ENCODE measurements at places on chromosomes 3 and 15. TPM values are rescaled to one million over a fixed set of nuclear protein-coding genes. Genes with fewer than 3 reads are reported as not detected.

DNA sequence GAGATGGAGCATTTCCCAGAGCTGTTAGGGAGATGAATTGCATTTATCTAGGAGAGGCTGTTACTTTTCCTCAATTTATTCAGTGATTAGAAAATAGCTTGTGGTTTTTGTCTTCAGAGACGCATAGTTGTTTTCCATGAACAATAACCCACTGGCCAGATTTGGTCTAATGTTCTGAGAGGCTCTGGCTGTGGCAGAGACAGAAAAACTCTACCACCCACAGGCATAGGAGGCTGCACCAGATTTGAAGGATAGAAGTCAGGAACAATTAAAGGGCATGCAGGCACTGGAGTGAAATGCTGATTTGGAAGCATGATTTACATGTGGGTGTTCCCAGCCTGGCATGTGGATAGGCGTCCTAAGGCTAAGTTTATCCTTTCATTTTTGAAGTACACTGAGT, 143.5 kb downstream of the NFKBIZ start:
- no peak for DNase-seq

GRCh38 chr3:115169808-115170207, 22.7 kb upstream of the ZBTB20 start:
- no peak for DNase-seq

DNA sequence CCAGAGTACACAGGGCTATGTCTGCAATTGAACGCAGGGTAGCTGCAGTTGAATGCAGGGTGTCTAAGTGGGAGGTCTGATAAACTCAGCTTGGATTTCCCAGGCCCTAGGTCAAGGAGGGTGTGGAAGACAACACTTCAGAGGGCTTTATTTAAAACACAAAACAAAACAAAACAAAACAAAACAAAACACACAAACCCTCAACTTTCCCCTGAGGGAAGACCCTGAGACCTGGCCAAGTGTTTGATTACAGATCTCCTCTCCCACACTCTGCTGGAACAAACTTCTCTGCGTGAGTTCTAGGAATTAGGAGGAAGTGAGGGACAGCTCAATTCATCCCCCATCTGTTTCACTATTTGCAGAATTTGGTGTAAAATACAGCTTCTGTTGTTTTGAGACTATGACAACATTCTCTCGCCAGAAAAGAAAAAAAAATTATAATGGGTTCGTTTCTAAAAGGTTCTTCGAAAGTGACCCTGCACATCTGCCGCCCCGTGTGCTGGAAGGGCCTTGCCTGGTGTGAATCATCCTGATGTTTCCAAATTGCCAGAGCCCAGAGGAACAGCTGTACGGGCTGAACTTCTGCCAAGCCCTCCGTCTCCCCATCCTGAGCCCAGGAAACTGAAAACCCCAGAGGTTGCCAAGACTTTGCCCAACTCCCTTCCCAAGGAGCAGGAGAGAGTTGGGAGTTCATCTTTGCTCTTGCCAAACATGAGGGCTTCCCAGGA, 73.3 kb upstream of the RAD18 start:
- no peak for DNase-seq

- no peak for DNase-seq
Observed at GRCh38 chr3:140031170-140031569, 96.2 kb downstream of the CLSTN2 start.

ENTPD3 gene
- total RNA-seq: not detected

DNA sequence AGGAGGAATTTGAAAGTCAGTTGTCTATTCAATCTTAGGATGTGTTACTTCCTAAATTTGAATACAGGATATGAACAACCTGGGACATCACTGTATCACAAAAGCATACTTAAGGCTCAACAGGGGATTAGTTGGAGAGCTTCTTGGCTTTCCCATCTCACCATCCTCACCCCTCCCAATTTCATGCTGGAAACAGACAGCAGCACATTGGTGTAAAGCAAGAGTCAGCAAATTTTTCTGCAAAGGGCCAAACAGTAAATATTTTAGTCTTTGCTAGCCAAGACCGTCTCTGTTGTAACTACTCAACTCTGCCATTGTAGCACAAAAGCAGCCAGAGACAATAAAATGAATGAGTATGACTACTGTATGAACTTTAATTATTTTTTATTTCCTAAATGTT, 94.9 kb downstream of the ERC2 start:
- no peak for DNase-seq

SPINT1 gene
- 3.8 TPM for total RNA-seq

DNA sequence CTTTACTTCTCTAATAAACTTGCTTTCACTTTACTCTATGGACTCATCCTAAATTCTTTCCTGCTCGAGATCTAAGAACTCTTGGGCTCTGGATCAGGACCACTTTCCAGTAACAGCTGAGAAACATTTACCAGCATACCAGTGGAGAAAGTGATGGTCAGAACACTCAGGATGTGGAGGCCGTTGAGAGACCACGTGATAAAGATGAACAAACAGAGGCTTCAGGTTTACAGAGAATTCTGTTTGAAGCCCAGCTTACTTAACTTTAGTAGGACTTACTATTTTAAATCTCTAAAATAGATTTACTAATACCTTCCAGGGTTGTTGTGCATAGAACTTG, 57.0 kb downstream of the FRMD4B start:
- DNase-seq: no peak

GRCh38 chr3:31067004-31067403, 172.5 kb upstream of the GADL1 start:
- DNase-seq: no peak

- peak; percentile 79 for DNase-seq
Observed at GRCh38 chr3:138781012-138781470, 53.7 kb downstream of the PIK3CB start.

- no peak for DNase-seq
Observed at GRCh38 chr3:142127941-142128658, 21.2 kb downstream of the TFDP2 start.

ZFAND6 gene
- 60.9 TPM for total RNA-seq

CCR3 gene
- total RNA-seq: 0.29 TPM

DNA sequence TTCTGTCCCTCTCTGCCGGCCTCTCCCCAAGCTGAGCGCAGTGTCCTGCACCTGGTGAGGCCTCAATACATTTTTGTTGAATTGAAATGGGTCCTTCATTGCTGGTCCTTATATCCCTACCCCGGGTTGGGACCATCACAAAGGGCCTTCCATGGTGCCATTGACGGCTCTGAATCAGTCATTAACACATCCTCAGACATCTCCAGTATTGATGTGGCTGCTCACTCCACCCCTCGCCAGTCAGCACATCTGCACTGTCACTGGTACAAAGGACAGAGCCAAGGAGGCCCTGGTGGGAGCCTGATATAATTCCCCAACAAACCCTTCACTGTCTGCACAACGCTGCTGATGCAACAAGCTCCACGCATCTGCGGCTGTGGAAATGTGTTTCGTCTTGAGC, 191.6 kb upstream of the TOPAZ1 start:
- no peak for DNase-seq

- no peak for DNase-seq
Observed at GRCh38 chr15:101246824-101247745, 4.8 kb downstream of the CHSY1 start.

GALNT15 gene
- total RNA-seq: not detected

DNA sequence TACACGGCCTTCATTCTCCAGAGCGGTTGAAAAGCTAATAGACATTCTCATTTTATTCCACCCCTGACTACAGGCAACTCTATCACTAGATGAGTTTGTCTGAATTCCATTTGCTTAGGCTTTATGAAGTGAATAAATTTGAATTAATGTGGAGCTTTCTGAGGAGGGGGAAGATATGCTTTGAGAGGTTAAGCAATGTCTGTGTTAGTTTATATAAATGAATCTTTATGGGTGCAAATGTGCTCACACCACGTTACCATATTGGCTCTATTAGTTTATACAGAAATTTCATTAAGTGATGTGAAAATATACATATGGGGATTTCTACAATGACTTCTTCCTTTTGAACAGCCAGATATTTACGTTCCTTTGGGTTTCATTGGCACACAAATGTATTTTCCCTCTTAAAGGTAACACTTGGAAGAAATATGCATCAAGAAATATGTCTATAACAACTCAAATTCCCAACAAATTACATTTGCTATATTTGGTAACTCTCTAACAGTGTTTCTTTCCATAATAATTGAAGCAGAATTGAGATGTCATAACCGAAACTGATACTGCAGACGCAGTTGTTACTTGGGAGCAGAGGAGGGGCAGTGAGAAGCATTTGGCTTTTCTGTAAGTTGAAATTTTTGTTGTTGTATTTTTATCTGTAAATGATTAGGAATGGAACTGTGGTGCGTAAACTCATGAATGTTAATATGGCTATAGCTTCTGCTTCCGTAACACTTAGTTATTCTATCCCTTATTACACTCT, 359.4 kb downstream of the CACNA2D3 start:
- no peak for DNase-seq

GRCh38 chr3:100023150-100023549, 91.2 kb downstream of the FILIP1L start:
- no peak for DNase-seq

KLHL40 gene
- total RNA-seq: not detected

DNA sequence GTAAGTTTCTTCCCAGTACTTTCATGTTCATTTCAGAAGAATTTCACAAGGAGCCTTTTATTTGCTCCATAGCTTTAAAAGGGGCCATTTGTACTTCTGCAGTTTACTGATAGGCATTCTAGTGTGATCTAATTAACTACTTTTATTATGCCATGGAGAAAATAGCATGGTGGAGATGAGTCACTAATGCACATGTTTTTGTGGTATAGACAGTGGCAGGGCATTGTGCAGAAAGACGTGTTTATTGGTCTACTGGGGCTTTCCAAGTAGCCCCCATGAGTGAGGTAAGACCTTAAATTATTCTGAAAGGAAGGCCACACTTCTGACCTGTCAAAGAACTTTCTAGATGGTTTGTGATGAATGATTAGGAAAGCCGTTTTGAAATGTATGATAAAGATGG, 810.0 kb upstream of the NR2F2 start:
- DNase-seq: no peak

DNA sequence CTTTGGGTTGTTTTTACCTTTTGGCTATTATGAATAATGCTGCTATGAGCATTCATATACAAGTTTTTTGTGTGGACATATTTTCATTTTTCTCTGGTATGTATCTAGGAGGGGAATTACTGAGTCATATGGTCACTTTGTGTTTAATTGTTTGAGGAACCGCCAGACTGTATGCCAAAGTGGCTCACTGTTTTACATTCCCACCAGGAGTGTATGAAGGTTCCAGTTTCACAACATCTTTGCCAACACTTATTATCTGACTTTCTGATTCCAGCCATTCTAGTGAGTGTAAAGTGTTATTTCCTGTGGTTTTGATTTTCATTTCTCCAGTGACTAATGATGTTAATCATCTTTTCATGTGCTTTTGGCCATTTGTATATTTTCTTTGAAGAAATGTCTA, 51.8 kb downstream of the CMTM7 start:
- no peak for DNase-seq

- DNase-seq: no peak
Observed at GRCh38 chr3:17307482-17307881, 422.7 kb downstream of the PLCL2 start.

DNA sequence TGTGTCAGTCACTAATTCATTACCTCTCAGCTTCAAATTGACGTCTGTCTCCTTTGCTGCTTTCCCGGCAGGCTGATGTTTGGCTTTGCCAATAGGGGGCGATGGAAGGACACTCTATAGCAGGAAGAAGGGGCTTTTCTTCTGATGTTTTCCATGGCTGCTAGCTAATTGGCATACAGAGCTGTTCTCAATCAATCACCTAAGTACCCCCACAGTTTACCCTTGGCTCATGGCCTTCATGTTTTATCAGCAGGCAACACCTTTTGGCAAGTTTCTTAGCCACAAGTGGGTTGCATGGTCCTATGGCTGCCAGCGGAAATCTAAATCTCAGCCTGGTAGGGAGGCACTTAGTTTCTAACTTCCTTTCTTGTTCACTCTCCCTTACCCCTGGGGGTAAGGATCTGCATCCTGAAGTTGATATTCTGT, 45.0 kb downstream of the ESYT3 start:
- DNase-seq: peak; percentile 7

GRCh38 chr3:143110371-143110770, 9.2 kb upstream of the CHST2 start:
- no peak for DNase-seq

- no peak for DNase-seq
Observed at GRCh38 chr3:40720863-40721262, 196.1 kb downstream of the ZNF621 start.

DNA sequence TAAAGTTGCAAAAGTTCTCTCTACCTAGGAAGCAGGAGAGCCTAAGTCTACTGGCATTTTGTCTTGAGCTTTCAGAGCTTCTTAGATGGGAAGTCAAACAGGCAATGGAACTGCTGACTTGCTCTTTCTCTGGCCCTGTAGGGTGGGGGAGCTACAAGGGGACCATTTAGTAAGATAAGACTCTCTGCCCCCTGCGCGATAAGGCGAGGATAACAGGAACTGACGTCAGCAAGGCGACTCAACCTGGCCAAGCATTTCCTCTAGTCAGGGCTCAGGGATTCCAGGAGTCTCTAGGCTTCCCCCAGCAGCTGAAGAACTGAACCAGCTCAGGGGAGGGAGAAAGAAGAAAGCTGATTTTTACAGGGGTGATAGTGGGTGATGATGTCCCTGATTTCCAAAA, 5.8 kb downstream of the RARB start:
- no peak for DNase-seq

TMEM212 gene
- not detected for total RNA-seq

DNA sequence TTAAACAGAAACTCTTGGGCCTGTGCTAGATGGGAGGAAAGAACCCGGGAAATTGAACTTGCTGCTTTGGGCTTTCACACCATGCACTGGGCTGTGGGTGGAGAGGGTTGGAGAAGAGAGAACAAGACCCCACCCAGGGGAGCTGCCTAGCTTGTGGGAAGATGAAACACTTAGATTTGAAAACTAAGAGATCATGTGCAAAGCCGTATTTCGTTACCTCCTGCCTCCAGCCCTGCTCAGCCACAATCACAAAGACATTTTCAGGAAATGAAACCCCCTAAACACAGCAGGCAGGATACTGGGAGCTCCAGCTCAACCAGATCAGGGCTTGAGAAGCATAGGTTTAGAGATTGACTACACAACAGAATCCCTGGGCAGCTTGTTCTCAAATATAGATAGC, 183.0 kb upstream of the C2CD4B start:
- DNase-seq: no peak

- DNase-seq: no peak
Observed at GRCh38 chr15:80375968-80376891, 28.0 kb upstream of the ARNT2 start.

DNA sequence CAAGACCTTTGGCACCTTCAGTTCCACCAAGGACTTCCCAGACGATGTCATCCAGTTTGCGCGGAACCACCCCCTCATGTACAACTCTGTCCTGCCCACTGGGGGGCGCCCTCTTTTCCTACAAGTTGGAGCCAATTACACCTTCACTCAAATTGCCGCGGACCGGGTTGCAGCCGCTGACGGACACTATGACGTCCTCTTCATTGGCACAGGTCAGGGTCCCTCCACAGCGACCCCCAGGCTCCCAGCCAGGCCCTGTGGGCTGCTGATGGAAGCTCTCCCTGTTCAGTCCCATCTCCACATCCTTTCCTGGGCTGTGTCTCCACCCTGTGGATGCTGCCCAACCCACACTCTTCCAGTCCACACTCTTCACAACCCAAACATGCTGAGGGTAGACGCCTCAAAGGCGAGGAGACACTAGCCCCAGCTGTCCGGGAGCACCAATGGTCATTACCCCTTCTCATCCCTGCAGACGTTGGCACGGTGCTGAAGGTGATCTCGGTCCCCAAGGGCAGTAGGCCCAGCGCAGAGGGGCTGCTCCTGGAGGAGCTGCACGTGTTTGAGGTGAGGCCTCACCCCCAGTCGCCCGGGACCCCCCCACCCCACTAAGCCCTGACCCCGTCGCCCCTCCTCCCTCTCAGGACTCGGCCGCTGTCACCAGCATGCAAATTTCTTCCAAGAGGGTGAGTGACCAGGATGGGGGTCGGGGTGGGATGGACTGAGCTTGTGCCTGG, 4.3 kb upstream of the LSMEM2 start:
- DNase-seq: peak; percentile 73

GRCh38 chr3:132461544-132461943, 44.2 kb downstream of the DNAJC13 start:
- no peak for DNase-seq

Data from CD4-positive, alpha-beta memory T cell (primary cell).